Caki2 (cell line): ENCODE measurements at places on chromosomes 4 and X.

- no peak for DNase-seq
Measured at GRCh38 chr4:40375095-40375494, 40.0 kb downstream of the CHRNA9 start.

DNA sequence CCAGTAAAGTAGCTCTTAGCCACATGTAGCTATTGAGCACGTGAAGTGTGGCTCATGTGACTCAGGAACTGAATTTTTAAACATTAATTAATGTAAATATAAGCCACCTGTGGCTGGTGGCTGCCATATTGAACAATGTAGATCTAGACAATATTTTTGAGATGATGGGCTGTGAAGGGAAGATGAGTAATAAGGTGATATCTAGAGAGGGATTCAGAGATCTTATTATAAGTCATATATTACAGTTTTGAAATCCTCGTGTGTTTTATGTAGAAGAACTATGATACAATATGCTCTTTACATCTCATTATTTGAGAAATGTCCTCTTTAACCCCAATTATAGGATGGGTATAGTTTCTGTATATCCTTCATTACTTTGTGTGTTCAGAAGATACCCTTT, 5.6 kb downstream of the GAR1 start:
- no peak for DNase-seq

DNA sequence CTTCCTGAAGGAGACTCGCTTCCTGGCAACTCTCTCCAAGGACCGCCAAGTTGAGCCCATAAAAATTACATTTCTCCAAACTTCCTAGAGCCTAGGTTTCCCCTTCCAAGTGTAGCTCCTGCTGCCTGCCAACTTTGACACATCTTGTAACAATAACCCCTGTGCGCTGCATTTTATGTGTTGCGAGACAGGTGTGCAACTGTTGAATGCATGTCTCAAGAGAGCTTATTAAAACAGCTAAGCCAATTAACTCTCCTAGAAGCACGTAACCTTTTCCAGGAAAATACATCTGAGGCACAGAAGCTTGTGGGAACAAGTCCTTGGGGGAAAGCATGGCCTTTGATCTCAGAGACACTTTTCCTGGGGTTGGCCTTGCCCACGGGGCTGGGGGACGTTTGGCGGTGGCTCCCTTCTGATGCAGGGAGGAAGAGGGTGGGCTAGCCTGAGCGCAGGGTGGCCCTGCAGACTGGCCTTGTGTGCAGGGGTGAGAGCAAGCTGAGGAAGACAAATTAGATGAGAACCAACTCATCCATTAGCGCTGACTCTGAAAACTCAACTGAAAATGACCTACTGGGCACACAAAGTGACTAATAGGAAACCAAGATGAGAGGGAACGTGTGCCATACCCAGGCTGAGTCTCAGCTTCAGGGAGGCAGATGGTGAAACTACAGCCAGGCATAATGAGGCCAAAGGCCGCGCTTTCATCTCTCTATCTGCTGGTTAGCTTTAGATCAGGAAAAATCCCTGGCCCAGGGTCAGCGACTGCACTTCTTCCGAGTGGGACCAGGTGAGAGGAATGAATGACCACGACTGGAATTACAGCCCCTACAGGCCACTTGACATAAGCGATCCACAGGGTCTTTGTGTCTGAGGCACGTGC, 75.3 kb downstream of the ENPP6 start:
- DNase-seq: no peak

DNA sequence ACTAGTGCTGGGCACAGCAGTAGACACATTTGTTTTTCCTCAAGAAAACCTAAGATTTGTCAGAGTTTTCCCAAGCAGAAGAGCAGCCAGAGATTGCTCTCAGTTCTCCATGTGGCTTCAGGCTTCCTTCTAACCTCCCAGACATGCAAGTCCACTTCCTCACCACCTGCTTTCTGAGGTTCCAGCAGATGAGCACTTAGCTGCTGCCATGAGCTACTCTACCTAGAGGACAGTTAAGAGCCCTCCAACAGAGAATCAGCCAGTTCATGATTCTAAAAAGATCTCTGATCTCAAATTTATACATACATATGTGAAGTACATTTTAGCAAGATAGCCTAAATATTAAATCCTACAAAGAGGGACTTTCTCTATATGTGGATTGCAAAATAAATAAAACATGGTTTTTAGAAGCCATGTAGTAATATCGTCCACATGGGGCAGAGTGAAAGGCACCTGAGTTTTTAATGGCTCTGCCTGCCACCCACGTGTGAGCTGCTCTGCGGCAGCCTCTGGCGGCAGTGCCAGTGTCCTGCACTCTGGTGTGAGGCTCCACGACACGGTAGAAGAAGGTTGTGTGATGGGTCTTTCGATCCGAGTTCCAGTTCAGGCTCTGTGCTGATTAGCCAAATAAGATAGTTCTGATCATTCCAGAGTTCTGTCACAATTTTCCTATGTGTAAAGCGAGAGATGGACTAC, 10.3 kb downstream of the CYP4V2 start:
- peak; percentile 25 for DNase-seq

GRCh38 chr4:61160478-61160877, 39.6 kb upstream of the ADGRL3 start:
- DNase-seq: no peak

DNA sequence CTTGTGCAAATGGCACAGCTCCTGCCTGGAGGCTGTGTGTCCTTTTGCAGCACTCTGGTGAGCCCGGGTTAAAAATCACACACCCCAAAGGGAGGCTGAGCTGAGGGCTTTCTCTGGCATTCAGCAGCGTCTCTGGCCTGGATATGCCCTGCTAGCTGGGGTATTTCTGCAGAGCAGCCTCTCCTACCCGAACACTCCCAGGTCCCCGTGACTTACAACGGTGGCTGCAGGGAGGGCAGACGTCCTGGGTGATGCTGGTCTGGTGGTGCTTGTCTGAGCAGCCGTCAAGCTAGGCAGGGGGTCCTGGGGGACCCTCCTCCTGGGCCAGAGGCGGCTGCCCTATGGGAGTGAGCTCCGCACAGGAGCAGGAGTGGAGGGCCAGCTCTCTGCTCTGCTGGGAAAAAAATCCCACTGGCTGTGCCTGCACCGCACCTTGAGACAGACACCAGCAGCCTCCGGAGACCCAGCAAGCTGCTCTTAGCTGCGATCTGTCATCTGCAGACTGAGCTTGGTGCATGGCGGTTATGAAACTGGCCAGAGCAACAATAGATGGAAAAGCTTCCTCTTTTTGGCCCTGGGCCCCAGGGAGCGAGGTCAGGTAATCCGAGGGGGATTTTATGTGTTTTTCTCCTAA, 41.3 kb upstream of the ASMTL start:
- no peak for DNase-seq

- DNase-seq: no peak
Measured at GRCh38 chrX:27404366-27404765, 58.8 kb downstream of the PPP4R3C start.

GRCh38 chr4:176002007-176002613, 63.5 kb upstream of the WDR17 start:
- DNase-seq: peak; percentile 15

DNA sequence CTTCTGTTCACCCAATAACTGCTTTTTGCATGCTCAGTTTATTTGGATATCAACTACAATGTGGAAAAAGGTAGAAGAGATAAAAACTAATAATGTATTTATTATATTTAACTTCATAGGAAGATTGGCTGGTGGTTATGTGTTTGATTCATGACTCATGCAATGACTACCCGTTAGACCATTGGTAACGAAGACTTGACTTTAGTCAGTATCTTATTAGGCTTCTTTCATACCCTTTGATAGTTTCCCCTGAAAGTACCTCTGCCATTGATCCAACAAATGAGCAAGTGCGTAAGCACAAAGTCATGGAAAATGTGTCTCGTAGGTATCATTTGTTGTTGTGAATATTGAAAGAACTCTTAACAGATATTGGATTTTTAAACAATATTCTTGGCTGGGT, 394.7 kb downstream of the PPP3CA start:
- no peak for DNase-seq

- DNase-seq: peak; percentile 7
Measured at GRCh38 chrX:135625995-135626394, 87.4 kb upstream of the CT45A1 start.

DNA sequence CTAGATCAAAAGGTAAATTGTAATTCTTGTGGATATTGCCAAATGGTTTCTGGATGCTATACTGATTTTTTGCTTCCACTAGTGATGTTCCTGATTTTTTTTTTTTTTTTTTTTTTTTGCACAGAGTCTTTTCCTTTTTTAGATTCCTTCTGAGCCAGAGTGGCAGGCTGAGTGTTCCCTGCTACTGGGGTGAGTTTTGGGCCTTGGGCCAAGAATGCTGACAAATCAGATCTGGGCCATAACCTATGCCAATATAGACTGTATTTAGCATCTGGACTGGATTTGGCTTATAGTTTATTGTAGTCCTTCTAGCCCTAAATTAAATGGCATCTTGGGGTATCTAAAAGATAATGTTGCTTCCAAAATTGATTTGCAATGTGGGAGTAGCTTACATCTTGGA, 52.8 kb downstream of the REPS2 start:
- DNase-seq: no peak

- no peak for DNase-seq
Measured at GRCh38 chr4:78687818-78688217, 88.3 kb upstream of the BMP2K start.

- no peak for DNase-seq
Measured at GRCh38 chr4:154586296-154587033, 4.1 kb downstream of the FGA start.

GRCh38 chr4:180913750-180914149, 1329.5 kb upstream of the TENM3 start:
- DNase-seq: peak; percentile 85

GRCh38 chr4:85701861-85702321, 226.9 kb downstream of the ARHGAP24 start:
- DNase-seq: no peak

DNA sequence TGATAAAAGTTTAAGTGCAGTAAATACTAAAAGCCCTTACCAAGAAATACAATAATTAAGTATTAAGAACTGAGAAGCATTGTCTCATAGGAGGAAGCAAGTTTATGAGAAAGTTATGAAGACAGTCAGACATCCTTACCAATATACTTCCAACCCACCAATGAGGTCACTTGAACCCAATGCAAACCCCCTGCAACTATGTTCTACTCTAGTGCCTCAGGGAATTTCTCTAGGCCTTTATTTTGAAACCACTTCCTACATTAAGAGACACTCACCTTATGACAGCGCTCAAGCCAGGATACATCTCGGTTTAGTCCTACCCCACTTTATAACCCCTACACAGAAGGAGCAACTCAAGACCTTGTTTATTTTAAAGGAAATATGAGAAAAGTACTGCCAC, 61.3 kb downstream of the STPG2 start:
- no peak for DNase-seq

DNA sequence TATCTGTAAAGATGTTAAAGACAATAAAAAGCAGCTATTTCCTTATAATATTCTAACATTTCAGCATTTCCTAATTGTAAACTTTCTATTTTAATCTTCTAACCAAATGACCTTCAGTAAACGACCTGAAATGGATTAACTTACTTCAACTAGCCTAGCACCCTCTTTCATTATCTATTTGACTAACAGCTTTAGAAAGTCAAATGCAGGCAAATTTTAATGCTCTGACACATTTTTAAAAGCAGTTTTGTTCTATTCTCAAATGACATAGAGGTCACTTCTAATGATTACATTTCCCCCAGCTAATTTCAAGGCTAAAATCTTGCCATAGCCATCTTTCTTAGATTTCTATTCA, 41.9 kb downstream of the SLC7A11 start:
- DNase-seq: no peak

DNA sequence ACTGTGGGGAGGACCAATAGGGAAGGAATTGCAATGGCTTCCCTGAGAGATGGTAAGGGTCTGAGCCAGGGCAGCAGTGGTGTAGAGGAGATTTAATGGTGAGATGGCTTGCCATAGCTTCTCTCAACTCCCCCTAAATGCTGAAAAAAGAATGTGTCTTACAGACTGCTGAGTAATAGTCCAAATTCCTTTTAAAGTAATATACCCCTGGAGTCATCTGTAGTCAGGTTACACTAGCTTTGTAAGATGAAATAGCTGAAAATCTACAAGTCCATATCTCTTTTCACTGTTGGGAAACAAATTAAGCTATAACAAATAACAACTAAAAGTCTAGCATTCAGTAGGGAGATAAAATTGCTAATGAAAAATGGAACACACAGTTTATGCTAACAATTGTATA, 33.5 kb downstream of the MAPK10 start:
- DNase-seq: no peak

- DNase-seq: no peak
Measured at GRCh38 chrX:155259752-155260151, 4.5 kb downstream of the RAB39B start.

DNA sequence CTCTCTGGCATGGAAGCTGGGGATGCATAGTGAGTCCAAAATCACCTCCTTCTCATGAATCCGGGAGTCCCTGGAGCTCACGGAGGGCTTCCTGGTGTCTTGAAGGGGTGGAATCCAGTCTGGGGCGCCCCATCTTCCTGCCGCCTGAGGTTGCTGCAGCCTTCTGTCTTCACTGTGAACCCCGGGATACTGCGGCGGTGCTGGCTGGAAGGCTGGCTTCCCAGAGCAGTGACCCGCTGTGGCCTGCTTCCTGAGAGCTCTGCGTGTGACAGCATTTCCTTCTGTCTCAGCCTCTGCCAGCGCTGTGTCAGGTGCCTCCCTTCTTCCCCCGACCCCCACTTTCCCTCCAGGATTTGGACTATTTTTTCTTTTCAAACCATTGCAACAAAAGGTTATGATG, 98.8 kb upstream of the STOX2 start:
- no peak for DNase-seq

- no peak for DNase-seq
Measured at GRCh38 chr4:75229806-75230570, 284.2 kb downstream of the RCHY1 start.

- DNase-seq: no peak
Measured at GRCh38 chr4:5257086-5257485, 205.8 kb downstream of the STK32B start.

GRCh38 chr4:187251896-187252295, 528.2 kb upstream of the FAT1 start:
- no peak for DNase-seq

DNA sequence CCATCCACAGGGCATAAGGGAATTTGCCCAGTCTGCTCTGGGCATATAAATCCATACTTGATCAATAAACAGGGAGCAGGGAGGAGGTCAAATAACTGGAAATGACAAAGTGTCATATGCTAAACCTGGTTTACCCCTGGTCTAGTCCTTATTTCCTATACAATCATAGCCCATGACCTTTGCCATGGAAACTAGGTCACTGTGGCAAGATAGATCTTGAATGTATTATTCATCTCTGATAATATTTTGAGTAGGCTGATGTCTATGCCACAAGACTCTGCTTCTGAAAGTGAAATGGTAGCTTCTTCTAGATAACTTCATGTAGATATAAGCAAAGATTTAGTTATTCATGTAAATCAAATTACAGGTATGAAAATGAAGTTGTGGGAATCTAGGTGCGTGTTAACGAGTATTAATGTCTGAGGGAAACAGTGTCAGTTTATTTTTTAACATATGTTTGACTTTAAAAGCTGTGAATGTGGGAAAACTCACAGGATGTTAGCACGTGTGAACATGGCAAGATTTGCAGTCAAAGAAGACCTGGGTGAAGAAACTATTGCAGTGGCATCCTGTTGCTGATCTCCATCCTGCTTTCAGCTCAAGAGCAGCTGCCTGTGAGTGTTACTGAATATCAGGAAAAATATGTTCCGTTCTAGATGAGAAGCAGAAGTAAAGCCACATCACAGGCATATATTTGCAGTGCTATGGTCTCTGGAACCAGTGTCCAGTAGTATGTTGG, 81.8 kb upstream of the NDP start:
- DNase-seq: no peak
